Stimulated activated CD4-positive, alpha-beta T cell treated with anti-CD3 and anti-CD28 coated beads, Interleukin-15, amount 100 ng/mL, for 1 hour (primary cell): ENCODE measurements at places on chromosomes 7 and 10.

DNA sequence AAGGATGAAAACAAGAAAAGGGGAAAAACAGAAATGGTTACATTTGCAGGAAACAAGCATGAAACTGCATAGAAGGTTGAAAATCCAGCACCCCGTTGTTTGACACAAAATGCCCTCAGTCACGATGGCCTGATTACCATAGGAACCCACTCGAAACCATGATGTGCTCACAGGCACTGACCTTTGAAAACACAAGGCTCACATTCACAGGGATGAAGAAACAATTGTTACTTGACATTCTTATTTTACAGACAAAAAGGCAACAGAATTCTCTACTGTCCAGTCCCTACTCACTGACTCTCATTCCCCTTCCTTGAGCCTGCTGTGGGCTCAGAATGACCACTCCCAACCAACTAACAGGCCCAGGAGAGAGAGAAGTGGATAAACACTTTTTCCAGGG, 131.4 kb upstream of the PDLIM1 start:
- no peak for DNase-seq

DNA sequence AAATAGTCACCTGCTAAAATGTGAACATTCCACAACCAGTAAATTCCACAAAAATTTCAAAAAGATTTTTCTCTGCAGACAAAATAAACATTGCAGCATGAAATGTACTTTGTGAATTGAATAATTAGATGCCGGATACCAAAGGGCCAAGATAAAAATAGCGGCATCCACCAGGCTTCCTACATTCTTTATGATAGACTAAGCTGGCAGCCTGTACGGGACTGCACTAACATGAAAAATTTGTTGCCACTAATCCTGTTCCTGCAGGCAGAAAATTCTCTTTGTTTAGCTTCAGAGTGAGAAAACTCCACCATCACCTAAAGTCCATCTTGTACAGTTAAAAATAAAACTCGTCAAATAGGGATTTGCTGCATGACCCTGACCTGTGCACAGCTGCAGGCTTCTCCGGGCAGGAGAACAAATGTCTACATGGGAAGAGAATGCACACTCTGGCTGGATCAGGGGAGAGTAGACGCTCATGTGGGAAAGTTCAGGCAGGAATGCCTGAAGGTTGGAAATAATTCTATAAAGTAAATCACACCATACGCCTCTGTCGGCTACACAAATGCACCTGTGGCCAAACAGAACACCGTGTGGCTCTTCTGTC, 15.6 kb upstream of the ADO start:
- DNase-seq: no peak

GRCh38 chr7:29369909-29370488, 175.4 kb downstream of the CHN2 start:
- no peak for DNase-seq

- DNase-seq: no peak
Measured at GRCh38 chr10:61063901-61064300, 119.9 kb upstream of the RHOBTB1 start.

GRCh38 chr7:84139986-84140729, 54.4 kb downstream of the SEMA3A start:
- DNase-seq: no peak

GRCh38 chr7:46071601-46072000, 150.5 kb upstream of the IGFBP3 start:
- no peak for DNase-seq

DNA sequence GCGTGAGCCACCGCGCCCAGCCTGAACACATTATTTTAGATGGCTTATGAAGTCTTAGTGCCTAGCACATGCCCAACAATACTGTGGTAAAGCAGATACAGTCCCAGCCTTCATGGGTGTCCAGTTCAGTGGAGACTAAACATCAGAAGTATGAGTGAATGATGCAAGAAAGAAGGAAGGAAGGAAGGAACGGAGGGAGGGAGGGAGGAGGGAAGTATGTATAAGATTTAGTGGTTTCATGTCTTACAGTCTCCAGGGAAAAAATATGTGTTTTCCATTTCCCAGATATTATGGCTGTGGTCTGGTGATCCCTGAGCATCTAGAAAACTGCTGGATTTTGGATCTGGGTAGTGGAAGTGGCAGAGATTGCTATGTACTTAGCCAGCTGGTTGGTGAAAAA, 2.9 kb downstream of the AS3MT start:
- DNase-seq: no peak

DNA sequence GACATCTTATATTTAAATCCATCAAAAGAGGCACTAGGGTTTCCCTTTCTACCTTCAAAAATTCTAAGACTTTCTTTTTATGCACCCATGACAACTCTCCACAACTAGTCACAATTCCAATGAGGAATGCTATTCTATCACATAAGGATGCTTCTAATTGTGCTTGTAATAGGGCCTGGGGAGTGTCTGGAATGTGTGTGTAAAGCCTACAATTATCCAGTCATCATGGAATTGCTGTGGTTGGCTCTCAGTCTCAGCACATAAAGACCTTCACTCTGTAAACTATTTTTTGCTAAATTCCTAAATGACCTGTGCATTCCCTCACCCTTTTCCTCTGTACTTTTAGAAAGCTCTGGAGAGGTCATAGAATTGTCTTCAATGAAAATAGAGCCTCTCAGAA, 86.7 kb downstream of the EPDR1 start:
- no peak for DNase-seq

- DNase-seq: no peak
Measured at GRCh38 chr7:25859412-25860274, 292.4 kb upstream of the NFE2L3 start.

DNA sequence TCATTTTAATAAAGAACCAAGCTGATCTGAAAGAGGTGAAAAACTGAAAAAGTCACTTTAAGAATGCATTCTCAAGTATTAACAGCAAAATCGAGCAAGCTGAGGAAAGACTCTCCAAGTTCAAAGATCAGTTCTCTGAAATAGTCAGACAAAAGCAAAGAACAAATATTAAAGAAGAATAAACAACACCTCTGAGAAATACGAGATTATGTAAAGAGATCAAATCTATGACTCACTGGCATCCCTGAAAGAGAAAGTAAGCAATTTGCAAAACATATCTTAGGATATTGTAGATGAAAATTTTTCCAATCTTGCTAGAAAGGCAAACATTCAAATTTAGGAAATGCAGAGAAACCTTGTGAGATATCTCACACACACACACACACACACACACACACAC, 138.4 kb upstream of the HGF start:
- no peak for DNase-seq
